Progenitor cell of endocrine pancreas (in vitro differentiated cells): ENCODE measurements at places on chromosomes 6 and 20.
A peak's percentile ranks its signal among the peaks of the same experiment; 100 is the strongest.

GRCh38 chr6:166512567-166512966, 73.9 kb downstream of the RAMACL start:
- DNase-seq: no peak
- no peaks in the 10 kb centered on the region for H3K27me3 ChIP-seq
- no peak overlapping the region for H3K27ac ChIP-seq

- H3K27me3 ChIP-seq: peaks cover 3% of the 10 kb centered on the region
- H3K4me3 ChIP-seq: peak overlapping the region; percentile 86
- peaks cover 26% of the 10 kb centered on the region for H3K4me1 ChIP-seq
- peaks cover 4% of the 10 kb centered on the region for H3K36me3 ChIP-seq
- H3K27ac ChIP-seq: peak overlapping the region; percentile 93
- DNase-seq: peak; percentile 18
These were observed 1.2 kb downstream of the FOXO3 start for GRCh38 chr6:108561742-108562502.

DNA sequence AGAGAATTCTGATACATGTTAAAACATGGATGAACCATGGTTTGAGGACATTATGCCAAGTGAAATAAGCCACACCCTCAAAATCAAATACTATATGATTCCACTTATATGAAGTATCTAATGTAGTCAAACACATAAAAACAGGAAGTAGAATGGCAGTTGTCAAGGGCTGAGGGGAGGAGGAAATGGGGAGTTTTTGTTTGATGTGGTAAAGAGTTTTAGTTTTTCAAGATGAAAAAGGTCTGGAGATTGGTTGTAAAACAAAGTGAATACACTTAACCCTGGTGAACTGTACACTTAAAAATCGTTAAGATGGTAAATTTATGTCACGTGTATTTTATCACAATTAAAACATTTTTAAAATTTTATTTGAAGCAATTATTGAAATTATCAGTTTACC, 127.4 kb upstream of the GRIK2 start:
- H3K4me1 ChIP-seq: no peaks in the 10 kb centered on the region
- no peak overlapping the region for H3K27ac ChIP-seq
- no peaks in the 10 kb centered on the region for H3K36me3 ChIP-seq
- DNase-seq: no peak

DNA sequence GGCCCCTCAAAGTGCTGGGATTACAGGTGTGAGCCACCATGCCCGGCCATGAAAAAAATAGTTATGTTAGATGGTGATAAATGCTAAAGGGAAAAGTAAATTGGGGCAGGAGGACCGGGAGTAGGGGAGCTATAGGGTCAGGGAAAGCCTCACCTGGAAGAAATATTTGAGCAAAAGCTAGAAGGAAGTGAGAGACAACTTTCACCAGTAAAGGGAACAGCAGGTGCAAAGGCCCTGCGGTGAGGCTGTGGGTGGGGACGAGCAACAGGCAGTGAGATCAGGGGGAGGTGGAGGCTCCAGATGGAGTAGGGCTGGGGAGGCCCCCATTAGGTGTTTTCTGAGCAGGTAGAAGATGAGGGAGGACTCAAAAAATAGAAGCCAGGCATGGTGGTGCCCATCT, 16.0 kb downstream of the BCAS4 start:
- H3K36me3 ChIP-seq: peaks cover 4% of the 10 kb centered on the region
- no peak for DNase-seq
- no peak overlapping the region for H3K4me3 ChIP-seq
- no peak overlapping the region for H3K27ac ChIP-seq

- peaks cover 3% of the 10 kb centered on the region for H3K27me3 ChIP-seq
- H3K4me3 ChIP-seq: no peak overlapping the region
- no peak overlapping the region for H3K27ac ChIP-seq
- H3K4me1 ChIP-seq: peaks cover 3% of the 10 kb centered on the region
- no peak for DNase-seq
These were observed 109.2 kb downstream of the FOXF2 start for GRCh38 chr6:1498491-1499113.

- H3K36me3 ChIP-seq: no peaks in the 10 kb centered on the region
- H3K4me1 ChIP-seq: no peaks in the 10 kb centered on the region
- H3K27ac ChIP-seq: no peak overlapping the region
- peaks cover 16% of the 10 kb centered on the region for H3K27me3 ChIP-seq
These were observed 38.9 kb upstream of the NKX2-4 start for GRCh38 chr20:21436205-21436604.

DNA sequence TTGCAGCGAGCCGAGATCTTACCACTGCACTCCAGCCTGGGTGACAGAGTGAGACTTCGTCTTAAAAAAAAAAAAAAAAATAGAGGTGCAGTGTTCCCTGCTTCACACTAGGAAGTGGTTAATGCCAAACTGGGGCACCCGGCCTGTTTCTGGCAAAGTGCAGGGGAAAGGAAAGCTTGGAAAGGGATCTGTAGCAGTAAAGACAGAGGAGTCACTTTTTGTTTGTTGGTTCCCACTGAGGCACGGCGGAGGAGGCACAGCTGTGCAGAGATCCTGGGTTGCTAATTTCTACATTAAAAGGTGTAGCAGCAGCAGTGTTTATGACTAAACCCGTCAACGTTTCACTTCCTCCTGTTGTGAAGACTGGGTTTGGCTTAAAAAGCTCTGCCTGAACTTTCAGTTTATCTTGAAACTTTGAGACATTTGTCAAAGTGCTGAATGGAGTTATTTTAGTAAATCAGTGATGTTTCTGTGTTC, 125.6 kb downstream of the CARMIL1 start:
- peaks cover 2% of the 10 kb centered on the region for H3K36me3 ChIP-seq
- peaks cover 17% of the 10 kb centered on the region for H3K4me1 ChIP-seq
- H3K4me3 ChIP-seq: no peak overlapping the region
- H3K27ac ChIP-seq: peak overlapping the region; percentile 72

DNA sequence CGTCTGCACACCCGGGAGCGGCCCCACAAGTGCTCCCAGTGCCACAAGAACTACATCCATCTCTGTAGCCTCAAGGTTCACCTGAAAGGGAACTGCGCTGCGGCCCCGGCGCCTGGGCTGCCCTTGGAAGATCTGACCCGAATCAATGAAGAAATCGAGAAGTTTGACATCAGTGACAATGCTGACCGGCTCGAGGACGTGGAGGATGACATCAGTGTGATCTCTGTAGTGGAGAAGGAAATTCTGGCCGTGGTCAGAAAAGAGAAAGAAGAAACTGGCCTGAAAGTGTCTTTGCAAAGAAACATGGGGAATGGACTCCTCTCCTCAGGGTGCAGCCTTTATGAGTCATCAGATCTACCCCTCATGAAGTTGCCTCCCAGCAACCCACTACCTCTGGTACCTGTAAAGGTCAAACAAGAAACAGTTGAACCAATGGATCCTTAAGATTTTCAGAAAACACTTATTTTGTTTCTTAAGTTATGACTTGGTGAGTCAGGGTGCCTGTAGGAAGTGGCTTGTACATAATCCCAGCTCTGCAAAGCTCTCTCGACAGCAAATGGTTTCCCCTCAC, 21.0 kb downstream of the PRDM1 start:
- no peak for DNase-seq
- no peak overlapping the region for H3K27ac ChIP-seq
- H3K36me3 ChIP-seq: peaks cover 5% of the 10 kb centered on the region
- peaks cover 5% of the 10 kb centered on the region for H3K27me3 ChIP-seq
- peaks cover 12% of the 10 kb centered on the region for H3K4me1 ChIP-seq

DNA sequence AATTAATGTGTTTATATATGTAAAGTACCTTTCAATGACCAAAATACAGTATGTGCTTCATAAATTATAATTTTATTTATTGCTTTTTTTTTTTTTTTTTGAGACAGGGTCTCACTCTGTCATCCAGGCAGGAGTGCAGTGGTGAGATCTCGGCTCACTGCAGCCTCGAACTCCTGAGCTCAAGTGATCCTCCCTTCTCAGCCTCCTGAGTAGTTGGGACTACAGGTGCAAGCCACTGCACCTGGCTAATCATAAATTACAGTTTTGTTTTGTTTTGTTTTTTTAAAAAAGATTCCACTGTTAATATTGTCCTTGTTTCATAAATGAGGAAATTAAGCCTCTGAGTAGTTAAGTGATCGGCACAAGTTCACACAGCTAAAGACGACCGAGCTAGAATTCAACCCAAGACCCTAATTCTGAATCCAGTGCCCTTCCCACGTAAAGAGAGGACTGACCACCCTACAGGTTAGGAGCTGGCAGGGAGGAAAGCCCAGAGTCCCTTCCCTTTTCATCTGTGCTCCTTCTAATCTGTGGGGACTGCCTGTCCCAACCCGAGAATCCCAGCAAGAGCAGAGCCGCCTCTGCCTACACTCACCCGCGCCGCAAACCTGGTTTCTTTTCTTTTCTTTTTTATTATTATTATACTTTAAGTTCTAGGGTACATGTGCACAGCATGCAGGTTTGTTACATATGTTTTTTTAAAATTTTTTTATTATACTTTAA, 8.5 kb upstream of the GDF5 start:
- H3K27ac ChIP-seq: peak overlapping the region; percentile 69
- peak overlapping the region; percentile 55 for H3K4me3 ChIP-seq
- no peaks in the 10 kb centered on the region for H3K36me3 ChIP-seq
- no peak for DNase-seq
- H3K4me1 ChIP-seq: peaks cover 4% of the 10 kb centered on the region
- peaks cover 3% of the 10 kb centered on the region for H3K27me3 ChIP-seq

- no peaks in the 10 kb centered on the region for H3K4me1 ChIP-seq
- peaks cover 3% of the 10 kb centered on the region for H3K36me3 ChIP-seq
- no peaks in the 10 kb centered on the region for H3K27me3 ChIP-seq
- no peak overlapping the region for H3K27ac ChIP-seq
- no peak overlapping the region for H3K4me3 ChIP-seq
These were observed 503.9 kb upstream of the EYS start for GRCh38 chr6:66210964-66211363.

GRCh38 chr6:33192671-33193602, 670 bp upstream of the COL11A2 start:
- peaks cover 18% of the 10 kb centered on the region for H3K36me3 ChIP-seq
- peak overlapping the region; percentile 70 for H3K4me3 ChIP-seq
- DNase-seq: no peak

DNA sequence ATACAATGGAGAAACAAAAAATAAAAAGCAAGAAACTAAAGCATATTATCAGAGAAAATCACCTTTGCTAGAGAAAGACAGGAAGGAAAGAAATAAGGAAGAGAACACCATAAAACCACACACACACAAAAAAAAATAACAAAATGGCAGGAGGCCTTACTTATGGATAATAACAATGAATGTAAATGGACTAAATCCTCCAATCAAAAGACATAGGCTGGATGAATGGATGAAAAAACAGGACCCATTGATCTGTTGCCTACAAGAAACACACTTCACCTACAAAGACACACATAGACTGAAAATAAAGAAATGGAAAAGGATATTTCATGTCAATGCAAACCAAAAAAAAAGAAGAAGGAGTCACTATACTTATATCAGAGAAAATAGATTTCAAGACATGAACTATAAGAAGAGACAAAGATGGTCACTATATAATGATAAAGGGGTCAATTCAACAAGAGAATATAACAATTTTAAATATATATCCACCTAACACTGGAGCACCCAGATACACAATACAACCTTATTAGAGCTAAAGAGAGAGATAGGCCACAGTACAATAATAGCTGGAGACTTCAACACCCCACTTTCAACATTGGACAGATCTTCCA, 693.6 kb downstream of the HACE1 start:
- no peaks in the 10 kb centered on the region for H3K4me1 ChIP-seq
- no peak overlapping the region for H3K27ac ChIP-seq
- H3K27me3 ChIP-seq: no peaks in the 10 kb centered on the region
- no peak overlapping the region for H3K4me3 ChIP-seq
- no peaks in the 10 kb centered on the region for H3K36me3 ChIP-seq
- no peak for DNase-seq

GRCh38 chr6:120764312-120764711, 570.0 kb downstream of the TBC1D32 start:
- H3K4me3 ChIP-seq: no peak overlapping the region
- H3K27me3 ChIP-seq: no peaks in the 10 kb centered on the region
- no peak for DNase-seq
- no peak overlapping the region for H3K27ac ChIP-seq
- peaks cover 2% of the 10 kb centered on the region for H3K4me1 ChIP-seq

- no peaks in the 10 kb centered on the region for H3K36me3 ChIP-seq
- H3K4me1 ChIP-seq: peaks cover 35% of the 10 kb centered on the region
- H3K27me3 ChIP-seq: peaks cover 3% of the 10 kb centered on the region
- H3K4me3 ChIP-seq: no peak overlapping the region
- no peak for DNase-seq
These were observed 30.2 kb upstream of the SERINC3 start for GRCh38 chr20:44552050-44552449.

- H3K36me3 ChIP-seq: no peaks in the 10 kb centered on the region
- H3K27ac ChIP-seq: no peak overlapping the region
- H3K4me1 ChIP-seq: no peaks in the 10 kb centered on the region
- DNase-seq: no peak
These were observed 48.5 kb upstream of the SSTR4 start for GRCh38 chr20:22986601-22987000.

DNA sequence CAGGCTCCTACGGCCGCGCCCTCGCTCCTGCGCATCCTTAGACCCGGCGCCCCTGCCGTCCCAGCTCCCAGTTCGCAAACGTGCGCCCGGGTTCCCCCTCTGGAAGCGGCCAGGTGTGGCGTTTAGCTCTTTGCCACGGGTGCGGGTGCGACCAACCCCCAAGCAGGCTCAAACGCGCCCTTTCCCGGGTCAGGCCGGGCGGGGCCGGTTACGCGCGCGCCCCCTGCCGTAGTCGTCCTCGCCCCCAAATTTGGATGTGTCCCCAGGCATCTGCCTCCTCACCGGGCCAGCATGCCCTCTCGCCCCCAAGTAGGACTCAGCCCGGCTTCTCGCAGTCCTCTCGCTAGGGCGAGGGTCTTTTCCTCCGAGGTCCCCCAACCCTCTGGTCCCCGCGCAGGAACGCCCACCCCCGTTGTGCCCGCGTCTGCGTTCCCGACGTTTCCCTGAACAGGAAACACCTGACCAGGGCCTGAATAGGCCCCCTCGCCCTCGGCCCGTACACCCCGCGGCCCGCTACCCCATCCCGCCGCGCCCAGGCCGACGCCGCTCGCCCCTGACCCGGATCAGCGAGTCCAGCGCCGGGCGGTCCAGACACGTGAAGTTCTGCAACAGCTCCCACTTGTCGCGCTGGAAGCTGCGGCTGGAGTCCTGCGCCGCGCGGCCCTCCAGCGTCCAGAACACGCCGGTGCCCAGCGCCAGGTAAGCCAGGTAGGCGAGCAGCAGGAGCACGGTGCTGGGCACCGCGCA, 520 bp downstream of the KCNK17 start:
- H3K4me3 ChIP-seq: peak overlapping the region; percentile 69
- no peaks in the 10 kb centered on the region for H3K36me3 ChIP-seq
- peak; percentile 28 for DNase-seq
- H3K27ac ChIP-seq: no peak overlapping the region

- no peaks in the 10 kb centered on the region for H3K36me3 ChIP-seq
- no peak overlapping the region for H3K27ac ChIP-seq
- no peak for DNase-seq
- H3K4me3 ChIP-seq: no peak overlapping the region
- no peaks in the 10 kb centered on the region for H3K27me3 ChIP-seq
These were observed 676.5 kb downstream of the TENT5A start for GRCh38 chr6:81075974-81076373.

DNA sequence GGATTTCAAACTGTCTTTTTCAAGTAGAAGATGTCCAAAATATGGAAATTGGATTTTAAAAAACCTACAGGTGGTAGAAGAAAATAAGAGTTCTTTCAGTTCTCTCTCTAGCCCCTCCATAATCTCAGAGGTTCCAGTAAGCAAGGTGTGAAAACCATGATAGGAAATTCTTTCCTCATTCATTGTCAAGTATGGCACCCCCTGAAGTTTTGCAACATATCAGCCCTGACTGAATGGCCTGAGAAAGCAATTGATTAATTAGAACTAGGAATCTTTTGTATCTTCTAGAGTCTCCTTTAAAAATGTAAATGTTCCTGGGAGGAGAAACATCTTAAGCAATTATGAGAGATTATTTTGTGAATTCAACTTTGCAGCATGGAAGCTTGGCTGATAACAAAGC, 198.7 kb upstream of the STXBP5 start:
- H3K27me3 ChIP-seq: no peaks in the 10 kb centered on the region
- H3K27ac ChIP-seq: no peak overlapping the region
- H3K36me3 ChIP-seq: peaks cover 7% of the 10 kb centered on the region
- DNase-seq: no peak
